ENCODE measurements at places on chromosomes 7 and 10.
A peak's percentile ranks its signal among the peaks of the same experiment; 100 is the strongest.

DNA sequence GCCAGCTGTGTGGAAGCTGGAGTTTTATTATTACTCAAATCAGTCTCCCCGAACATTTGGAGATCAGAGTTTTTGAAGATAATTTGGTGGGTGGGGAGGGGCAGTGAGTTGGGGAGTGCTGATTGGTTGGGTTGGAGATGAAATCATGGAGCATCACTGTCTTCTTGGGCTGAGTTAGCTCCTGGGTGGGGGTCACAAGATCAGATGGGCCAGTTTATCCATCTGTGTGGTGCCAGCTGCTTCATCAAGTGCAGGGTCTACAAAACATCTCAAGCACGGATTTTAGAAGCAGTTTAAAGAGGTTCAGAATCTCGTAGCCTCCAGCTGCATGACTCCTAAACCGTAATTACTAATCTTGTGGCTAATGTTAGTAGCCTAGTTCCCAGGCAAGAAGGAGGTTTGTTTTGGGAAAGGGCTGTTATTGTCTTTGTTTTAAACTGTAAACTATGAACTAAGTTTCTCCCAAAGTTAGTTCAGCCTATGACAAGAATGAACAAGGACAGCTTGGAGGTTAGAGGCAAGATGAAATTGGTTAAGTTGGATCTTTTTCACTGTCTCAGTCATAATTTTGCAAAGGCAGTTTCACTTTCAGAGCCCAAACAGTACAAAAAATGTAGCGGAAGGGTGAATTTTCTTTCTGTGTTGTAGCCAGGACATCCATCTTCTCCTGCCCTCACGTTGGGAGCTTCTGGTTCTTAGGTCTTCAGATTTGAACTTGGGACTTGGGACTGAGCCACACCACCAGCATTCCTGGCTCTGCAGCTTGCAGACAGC lies 43.1 kb downstream of the KLF6 start:
- H3K27me3 ChIP-seq = no peaks in the 10 kb centered on the region
- no peaks in the 10 kb centered on the region for H3K4me1 ChIP-seq
- no peaks in the 10 kb centered on the region for H3K36me3 ChIP-seq
- no peak overlapping the region for H3K4me3 ChIP-seq
- no peak for DNase-seq

- H3K27ac ChIP-seq = no peak overlapping the region
- no peak for DNase-seq
- H3K4me3 ChIP-seq = no peak overlapping the region
These were observed 239.2 kb upstream of the ZMIZ1 start for GRCh38 chr10:78829565-78829964.

DNA sequence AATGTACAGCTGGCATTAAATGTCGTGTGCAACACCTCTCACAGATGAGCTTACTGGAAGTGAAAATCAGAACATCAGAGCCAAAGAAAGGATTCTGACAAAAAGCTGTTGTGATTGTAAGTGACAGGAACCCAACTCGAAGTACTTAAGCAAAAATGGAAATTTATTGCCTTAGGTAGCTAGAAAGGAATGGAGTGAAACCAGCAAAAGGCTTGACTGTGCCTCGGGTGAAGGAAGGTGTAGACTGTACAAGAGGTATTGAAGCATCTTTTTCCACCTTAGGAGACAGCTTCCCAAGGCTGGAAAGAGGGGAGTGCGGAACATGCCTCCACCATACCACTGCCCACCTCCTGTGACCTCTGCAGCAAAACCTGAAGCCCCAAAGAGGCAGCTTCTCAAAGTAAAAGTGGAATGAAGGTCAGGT lies 27.3 kb upstream of the ITGB1 start:
- no peak for DNase-seq
- H3K4me3 ChIP-seq = no peak overlapping the region
- H3K4me1 ChIP-seq = peaks cover 18% of the 10 kb centered on the region
- H3K27me3 ChIP-seq = no peaks in the 10 kb centered on the region

DNA sequence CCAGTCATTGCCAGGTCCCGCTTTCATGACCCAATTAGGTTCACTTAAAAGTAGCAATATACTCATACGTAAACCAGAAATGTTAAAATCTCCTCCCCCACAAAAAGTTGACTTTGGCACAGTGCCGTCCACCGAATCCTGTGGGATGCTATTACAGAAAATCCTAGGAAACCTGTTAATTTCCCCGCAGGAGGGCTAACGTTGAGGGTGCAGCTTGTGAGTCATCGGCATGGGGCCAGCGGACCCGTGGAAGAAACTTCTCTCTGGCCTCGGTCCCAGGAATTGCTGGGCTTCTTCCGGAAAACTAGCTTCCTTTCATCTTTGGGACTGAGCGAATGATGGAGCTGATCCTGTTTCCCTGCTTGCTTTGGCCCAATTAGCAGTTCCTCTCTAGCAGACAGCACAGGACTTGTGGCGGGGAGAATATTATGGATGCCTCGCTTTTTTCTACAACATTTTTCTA lies 13.5 kb downstream of the CRYGN start:
- no peaks in the 10 kb centered on the region for H3K36me3 ChIP-seq
- peak overlapping the region; percentile 71 for H3K27ac ChIP-seq
- no peak overlapping the region for H3K4me3 ChIP-seq
- H3K4me1 ChIP-seq = peaks cover 23% of the 10 kb centered on the region

Measured in hepatocyte (in vitro differentiated cells).